Naive thymus-derived CD8-positive, alpha-beta T cell (primary cell): ENCODE measurements at places on chromosomes 7 and 10.

GRCh38 chr7:133436014-133436428 lies 183.1 kb downstream of the EXOC4 start:
- no peak for DNase-seq

GRCh38 chr7:71229148-71229547 lies 97.2 kb downstream of the GALNT17 start:
- DNase-seq = no peak

GRCh38 chr7:155532792-155533119 lies 13.6 kb downstream of the CNPY1 start:
- DNase-seq = no peak

DNA sequence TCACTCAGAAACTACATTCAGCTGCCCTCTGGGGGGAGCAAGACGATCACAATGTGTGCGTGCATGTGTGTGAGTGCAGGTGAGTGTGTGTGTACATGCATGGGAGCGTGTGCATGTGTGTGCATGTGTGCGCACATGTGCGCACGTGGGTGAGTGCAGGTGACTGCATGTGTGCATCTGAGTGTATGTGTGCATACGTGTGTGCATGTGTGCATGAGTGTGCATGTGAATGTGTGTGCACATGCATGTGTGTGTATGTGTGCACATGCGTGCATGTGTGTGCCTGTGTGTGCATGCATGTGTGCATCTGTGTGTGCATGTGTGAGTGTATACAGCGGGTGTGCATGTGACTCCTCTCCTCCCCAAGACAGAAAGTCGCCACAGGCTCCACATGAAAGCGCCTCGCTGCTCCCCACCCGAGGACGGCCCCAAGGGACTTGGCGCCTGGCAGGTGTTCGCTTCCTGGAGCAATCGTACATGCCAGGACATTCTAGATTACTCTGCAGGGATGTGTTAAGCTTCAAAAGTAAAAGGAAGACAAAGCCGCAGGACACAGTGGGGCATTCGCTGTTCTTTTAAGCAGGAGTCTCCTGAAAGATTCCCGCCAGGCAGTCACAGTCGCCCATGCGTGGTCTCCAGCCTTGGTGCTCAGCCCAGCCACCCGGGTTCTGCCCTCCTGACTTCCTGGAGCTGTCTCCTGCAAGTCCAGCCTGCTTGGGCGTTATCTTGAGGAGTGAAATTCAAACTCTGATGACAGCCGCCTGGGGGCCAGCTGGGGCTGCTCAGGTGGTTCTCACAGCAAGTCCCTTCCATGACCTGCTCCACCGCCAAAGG lies 42.0 kb upstream of the ADGRA1 start:
- DNase-seq = no peak

DNA sequence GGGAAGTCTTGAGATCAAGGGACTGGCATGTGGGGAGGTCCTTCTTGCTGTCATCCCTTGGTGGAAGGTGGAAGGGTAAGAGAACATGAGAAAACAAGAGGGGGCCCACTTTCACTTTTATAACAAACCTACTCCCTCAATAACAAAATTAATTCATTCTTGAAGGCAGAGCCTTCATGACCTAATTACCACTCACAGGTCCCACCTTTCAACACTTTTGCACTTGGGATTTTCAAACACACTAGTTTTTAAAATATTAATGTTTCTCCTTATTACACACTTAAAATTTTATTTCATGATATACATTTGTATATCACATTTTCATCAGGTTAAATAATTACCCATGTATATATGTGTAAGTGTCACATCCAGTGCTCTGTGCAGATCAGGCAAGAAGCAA lies 2.0 kb downstream of the ST7 start:
- no peak for DNase-seq

DNA sequence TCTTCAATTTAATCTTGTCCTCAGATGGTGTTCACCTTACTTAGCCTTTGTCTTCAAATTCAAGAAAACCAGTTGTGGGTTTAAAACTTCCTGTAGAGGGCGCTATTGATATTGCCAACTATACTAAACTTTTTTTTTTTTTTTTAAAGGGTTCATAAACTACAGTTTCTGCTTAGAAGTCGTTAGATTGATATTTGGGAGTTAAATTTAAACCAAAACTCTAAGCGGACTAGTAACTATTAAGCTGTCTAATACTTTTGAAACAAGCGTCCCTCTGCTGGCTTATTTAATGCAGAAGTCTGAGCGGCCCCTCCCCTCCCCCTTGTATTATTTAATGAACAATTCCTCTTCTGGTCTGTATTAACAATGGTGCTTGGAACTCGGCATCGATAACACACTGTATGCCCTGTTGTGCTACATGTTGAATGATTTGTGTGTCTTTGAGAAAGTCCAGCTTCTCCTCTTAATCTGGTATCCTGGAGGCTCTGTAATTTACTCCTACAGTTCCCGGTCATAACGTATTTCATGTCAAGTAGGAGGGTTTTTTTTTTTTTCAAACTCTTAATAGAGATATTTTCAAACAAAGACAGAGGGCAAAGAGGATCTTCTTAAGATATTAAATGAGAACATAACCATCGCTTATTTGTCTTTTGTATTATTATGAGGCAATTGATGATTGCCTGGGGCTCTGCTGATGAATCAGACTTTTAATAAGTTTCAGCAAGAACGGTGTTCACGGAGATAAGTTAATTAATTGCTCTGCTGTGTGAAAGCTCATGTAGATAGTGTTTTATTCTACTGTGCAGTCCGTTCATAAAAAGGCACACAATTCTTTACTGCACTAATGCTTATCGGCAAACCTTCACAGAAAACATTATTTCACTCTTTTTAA lies 22.6 kb upstream of the CREB5 start:
- DNase-seq = no peak

- no peak for DNase-seq
Observed at GRCh38 chr10:123807444-123808035, 84.1 kb downstream of the CPXM2 start.

DNA sequence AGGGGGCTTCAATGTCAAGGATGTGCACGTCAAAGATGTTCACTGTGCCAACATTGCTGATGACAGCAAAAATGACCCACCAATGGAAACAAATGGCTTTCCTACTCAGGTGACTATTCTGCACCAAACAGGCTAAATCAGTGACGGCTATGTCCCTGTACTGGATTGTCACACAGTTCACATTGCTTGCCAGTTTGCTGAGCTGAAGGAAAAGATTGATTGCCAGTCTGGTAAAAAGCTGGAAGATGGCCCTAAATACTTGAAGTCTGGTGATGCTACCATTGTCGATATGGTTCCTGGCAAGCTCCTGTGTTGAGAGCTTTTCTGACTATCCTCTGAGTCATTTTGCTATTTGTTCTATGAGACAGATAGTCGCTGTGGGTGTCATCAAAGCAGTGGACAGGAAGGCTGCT lies 202.2 kb upstream of the ETV1 start:
- no peak for DNase-seq

- no peak for DNase-seq
Observed at GRCh38 chr10:52279546-52279945, 34.5 kb upstream of the DKK1 start.
